ENCODE measurements at places on chromosomes 4 and X.

DNA sequence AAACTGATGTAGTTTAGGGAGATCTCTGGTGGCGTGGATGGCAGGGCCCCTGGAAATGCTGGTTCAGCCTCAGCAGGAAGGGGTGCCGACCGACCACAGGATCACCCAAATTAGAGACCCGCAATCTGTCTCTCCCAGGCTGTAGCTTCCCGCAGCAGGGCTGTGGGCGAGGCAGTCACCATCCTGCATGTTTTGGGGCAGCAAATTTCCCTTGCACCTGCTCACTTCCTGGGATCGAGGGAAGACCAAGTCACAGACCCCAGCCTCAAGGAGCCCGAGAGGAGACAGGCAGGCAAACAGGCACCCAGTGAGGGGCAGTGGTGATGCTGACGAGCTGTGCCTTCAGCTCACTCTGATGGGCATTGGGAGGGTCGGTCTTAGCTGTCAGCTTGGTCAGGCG is 21.2 kb upstream of the GPR78 start:
- DNase-seq, result no peak

DNA sequence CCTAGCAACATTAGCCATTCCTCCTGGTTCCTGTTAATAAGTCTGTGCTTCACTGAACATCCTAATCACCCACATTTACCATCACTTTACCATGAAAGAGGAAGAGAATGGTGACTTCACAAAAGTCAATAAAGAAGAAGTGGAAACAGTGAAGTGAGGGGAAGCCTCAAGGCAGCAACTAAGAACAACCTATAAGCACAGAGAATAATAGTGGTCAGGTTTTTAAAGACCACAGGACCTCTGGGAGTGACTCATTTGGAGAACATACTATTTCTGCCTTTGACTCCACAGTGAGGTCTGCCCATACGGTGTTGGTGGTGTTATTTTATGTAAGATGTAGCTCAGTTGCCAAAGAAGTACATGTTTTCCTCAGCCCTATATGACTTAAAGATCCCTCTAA is 86.0 kb upstream of the TET2 start:
- DNase-seq, result peak; percentile 30

DNA sequence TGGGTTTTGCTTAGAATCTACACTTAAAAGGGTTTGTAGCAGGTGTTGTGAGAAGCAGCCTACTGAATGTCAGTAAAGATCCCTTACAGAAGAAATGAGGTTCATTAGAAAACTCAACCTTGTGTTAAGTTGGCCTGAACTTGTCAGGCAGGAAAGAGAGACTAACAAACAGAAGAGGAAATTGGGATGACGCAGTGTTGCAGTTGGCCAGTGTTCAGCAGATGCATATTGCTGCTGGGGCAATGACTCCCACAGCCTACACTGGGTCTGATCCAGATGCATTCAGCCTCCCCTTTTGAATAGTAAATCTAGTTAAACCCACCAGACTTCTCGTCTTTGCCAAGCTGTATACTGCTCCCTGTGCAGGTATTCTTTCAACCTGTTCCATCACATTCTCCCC is 409.4 kb downstream of the UBE2NL start:
- no peak for DNase-seq

GRCh38 chr4:14620567-14621141 is 381.6 kb upstream of the CPEB2 start:
- DNase-seq, result no peak

DNA sequence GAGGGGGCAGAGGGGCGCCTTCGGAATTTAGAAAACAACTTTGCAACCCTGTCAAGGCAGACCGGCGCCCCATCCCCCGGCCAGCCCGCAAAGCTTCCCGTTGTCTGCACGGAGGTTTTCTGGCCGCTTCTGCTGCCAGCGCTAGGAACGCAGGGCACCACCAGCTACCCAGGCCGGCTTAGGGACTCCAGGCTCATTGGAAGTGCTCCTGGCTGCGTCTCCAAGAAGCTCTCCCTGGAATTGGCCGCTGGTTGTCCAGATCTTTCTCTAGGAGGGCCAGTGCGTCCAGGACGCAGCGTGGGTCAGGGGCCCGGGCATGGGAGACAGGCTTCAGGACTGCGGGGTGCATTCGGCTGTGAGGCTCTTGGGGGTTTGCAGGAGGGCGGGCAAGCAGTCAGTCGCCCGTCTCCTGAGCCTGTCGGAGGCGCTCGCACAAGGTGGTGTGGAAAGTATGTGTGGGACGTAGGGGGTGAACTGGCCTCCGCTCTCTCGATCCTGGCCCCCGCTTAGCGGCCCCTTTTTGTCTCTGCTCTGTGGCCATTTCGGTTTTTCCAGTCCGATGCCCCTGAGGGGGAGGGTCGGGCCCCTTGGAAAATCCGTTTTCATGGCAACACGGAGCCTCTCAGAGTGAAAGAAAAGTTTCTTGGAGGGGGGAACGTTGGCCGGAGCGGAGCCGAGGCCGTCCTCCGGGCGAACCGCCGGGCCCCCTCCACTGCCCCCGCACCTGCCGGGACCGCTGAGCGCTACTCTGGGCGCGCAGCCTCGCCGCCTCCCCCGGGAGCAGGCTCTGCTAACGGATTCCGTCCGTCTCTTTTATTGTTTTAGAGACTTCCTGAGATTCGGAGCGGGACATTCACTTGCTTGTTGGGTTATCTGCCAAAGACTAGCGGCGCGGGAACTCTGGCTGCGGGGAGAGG is 810 bp upstream of the SOX3 start:
- DNase-seq, result no peak

DNA sequence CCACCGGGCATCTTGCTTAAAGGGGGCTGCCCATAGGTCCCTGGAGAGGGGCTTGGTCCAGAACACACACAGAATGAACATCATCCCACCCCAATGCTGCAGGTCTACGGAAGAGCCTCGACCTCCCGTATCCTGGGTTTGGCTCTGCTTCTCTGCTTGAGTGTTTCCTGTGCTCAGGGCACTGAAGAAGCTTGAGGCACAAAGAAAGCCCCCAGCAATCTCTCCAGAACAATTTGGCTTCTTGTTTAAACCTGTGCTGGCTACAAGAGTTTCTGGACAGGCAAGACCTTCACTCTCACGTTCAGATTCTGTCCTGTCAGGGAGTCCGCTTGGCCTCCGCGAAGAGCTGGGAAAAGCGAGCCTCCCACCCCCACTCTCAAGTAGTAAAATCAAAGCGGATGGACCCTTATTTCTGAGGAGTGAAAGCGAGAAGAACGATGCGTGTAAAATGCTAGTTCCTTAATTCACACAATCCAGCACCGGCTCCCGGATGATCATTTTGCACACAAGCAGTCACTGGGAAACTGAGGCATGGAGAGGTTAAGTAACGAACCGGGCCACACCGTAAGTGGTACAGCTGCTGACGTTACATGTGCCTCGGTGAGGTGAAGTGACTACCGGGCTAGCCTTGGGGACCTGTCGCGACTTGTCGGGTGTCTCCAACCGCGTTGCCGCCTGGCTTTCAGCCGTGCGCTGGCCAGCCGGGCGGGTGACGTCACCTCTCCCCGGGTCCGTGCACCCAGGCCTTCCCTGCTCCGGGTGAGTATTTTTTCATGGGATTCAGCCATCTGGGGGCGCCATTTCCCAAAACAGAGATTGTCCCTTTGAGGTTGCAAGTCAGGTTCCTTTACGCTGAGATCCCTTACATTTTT is 3.1 kb upstream of the SFRP2 start:
- DNase-seq, result peak; percentile 71

DNA sequence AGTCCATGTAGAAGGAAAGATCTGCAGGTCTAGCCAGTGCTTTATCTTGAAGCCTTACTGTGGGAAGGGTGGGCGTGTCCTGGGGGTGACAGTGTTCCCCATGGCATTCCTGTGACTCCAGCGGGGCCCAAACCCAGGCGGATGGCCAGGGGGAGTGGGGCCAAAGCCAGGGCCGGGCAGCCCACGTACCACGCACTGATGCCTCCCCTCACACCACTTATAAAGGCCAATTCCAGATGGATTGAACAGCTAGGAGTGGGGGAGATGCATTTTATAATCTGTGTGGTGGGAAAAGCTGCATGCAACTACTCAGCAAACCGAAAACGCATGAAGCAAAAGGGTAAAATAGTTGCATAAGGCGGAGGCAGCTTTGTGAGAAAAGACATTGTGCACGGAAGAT is 36.4 kb downstream of the NELFA start:
- DNase-seq, result no peak
